Nucleus accumbens (tissue), 56 donors: ENCODE measurements at places on chromosomes 3 and 15.

- DNase-seq: no peak
These were observed 11.0 kb upstream of the PLXNA1 start for GRCh38 chr3:126971891-126972351.

DNA sequence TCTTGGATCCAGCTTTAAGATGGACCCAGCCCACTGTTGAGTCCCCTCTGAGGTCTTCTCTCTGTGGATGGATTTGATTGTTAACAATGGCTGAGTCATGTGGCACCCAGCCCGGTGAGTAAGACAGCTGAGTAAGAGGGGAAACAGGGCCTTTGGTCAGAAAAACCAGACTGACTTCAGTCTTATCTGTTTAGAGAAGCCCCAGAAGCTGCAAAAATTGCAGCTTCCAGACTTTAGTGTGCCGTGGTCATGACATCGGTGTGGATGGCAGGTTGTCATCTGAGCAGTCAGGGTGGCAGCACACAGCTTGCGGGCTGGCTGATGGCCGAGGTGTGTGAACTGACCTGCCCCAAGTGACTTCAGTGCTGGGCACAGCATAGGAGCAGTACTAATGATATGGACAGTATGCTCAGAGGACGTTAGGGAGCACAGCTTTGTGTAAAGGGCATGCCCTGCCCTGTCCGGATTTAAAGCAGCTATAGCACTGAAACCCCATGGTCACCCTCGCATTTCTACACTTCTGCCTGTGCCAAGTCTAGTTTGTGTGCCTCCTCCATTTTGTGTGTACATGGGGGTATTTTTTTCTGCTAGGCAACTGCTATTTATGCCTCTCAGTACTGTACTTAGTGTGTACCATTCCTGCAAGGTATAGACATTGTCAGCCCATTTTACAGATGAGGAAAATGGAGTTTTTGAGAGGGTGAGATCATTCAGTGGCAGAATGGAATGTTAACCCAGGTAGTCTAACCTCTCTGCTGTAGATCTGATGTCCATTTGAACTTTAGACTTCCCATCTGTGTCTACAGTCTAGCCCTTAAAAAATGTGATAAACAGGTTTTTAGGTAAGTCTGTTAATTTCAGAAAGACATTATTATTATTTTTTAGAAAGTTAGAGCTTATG lies 44.4 kb downstream of the FLNB start:
- DNase-seq: peak; percentile 17

- no peak for DNase-seq
These were observed 16.1 kb downstream of the PDCD10 start for GRCh38 chr3:167718582-167718981.

DNA sequence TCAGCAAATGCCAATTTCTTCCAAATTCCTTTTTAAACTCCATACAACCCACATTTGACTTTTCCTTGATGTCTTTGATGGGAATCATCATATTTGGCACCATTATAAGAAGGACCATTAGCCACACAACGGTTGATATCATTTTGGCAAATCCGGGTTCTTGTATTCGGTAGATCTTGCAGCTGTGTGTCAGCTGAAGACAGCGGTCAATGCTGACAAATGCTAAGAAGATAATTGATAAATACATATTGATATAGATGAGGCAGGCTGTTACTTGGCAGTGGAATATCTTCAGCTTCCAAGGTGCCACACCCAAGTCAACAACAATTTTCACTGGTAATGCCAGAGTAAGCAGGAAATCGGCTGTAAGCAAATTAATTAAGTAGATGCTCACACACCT lies 4.2 kb downstream of the GPR171 start:
- no peak for DNase-seq

- no peak for DNase-seq
These were observed 44.9 kb upstream of the TMC3 start for GRCh38 chr15:81418891-81419290.

DNA sequence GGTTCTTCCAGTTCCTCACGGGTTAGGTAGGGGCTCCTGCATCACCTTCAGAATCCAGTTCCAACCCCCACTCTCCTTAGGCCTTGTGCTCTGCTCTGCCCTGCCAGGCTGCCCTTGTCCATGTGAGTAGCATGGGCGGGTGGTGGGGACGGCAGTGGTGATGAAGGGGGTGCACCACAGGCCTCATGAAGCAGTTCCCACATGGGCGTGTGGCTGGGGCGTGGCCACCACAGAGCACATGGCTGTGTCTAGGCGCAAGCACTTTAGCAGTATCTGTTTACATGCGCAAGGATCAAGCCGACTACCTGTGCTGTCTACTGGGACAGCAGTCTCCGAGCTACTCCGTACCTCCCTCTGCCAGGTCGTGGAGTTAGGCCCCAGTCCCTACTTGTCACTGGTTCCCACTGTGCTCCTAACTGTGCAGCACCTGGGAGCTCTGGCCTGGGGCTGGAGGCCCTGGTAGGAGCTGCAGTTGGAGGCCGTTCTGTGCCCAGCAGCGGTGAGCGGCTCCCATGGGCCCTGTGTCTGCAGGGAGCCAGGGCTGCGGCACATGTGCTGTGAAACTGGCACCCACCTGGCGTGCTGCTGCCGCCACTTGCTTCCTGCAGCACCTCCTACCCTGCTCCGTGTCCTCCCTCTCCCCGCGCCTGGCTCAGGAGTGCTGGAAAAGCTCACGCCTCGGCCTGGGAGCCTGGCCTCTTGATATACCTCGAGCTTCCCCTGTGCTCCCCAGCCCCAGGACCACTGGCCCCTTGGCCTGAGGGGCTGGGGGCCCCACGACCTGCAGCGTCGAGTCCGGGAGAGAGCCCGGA lies 53.5 kb downstream of the PLXNA1 start:
- no peak for DNase-seq

DNA sequence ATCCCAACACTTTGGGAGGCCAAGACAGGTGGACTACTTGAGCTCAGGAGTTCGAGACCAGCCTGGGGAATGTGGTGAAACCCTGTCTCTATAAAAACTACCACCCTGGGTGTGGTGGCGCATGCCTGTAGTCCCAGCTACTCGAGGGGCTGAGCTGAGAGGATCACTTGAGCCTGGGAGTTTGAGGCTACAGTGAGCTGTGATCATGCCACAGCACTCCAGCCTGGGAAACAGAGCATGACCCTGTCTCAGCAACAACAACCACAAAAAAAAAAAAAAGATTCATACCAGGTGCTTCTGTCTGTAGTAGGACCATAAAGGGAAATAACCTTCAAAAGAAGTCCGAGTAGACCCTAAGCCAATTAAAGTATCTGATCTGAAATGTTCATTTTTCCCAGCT lies 94.5 kb downstream of the SERPINI1 start:
- DNase-seq: no peak

DNA sequence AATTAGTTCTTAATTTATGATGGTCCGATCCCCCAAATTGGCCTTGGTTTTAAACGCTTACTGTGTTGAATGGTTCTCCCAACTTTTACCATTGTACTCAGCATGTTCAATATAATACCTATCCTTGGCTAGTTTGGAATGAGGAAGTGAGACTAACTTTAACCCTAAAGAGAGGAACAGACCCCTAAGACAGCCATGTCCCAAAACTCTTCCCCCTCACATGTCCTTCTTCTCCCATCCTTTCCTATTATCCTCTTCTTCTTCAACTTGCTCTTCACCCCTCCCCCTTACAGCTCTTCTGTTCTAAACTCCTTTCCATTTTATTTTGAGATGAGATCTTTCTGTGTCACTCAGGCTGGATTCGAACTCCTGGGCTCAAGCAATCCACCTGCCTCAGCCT lies 116.5 kb downstream of the RBMS3 start:
- no peak for DNase-seq
